ENCODE measurements at places on chromosomes 13 and 19.
A peak's percentile ranks its signal among the peaks of the same experiment; 100 is the strongest.

- no peak for DNase-seq
These were observed 722.2 kb upstream of the PCDH20 start for GRCh38 chr13:62137629-62138405.

DNA sequence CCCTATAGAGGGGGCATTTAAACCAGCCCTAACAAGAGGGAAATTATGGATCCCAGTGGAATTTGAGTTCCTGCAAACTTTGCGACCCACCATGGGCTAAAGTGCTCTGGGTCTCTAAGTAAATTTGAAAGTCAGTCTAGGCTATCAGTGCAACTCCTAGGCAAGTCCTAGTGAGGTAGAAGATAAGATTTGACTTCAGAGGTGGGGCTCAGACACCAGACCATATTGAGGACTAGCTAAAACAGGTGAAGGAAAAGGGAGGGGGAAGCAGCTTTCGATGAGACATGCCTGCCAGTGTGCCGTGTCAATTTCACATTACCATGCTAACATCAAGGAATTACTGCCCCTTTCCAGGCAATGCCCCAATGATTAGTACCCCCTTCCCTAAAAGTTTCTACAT is 38.4 kb downstream of the CD320 start:
- peak; percentile 10 for DNase-seq

GRCh38 chr13:51906581-51906980 is 44.8 kb downstream of the CCDC70 start:
- no peak for DNase-seq

DNA sequence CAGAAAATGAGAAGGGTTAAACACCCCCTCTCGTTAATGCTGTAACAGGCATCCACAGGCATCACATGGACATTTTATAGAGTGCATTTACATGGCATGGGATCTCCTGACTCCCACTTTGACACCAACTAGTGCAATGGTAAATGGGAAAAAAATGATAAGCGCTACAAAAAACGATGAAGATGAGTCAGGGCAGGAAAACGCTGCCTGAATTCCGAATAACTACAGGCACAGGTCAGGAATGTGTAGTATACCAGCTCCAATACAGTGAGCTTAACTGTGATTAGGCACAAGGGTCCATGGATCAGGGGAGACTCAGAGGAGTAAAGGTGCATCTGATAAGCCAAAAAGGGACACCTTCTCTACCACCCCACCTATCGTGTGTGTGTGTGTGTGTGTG is 223.6 kb downstream of the FOXO1 start:
- DNase-seq, result no peak

GRCh38 chr13:45779901-45780300 is 71.7 kb downstream of the SIAH3 start:
- DNase-seq, result no peak

DNA sequence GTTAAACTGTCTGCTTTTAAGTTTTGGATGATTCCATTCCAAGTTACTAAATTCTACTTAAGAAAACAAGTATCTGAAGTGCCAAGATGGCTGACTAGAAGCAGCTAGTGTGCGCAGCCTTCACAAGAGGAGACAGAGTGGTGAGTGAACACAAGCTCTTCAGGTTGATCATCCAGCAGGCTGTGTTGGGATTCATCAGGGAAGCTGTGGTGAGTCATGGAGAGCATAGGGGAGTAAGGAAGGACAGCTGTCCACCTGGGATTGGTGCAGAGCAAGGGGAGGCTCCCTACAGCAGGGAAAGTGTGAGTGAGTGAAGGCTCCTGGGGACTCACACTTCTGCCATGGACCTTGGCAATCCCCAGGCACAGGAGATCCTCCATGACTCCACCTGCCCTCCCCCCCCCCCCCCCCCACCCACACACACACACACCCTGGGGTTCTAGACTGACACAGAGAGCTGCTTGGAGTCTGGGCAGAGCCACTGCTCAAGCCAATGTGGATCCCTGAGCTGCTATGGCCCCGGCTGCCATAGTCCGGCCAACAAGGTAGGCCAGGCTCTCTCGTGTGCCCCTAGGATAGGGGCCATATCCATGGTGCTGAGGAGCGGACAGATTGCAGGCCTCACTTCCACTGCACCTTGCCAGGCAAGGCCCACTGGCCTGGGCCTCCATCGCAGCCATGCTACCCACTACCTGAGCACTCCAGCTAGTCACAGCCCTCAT is 23.5 kb downstream of the SLC25A15 start:
- DNase-seq, result no peak

DNA sequence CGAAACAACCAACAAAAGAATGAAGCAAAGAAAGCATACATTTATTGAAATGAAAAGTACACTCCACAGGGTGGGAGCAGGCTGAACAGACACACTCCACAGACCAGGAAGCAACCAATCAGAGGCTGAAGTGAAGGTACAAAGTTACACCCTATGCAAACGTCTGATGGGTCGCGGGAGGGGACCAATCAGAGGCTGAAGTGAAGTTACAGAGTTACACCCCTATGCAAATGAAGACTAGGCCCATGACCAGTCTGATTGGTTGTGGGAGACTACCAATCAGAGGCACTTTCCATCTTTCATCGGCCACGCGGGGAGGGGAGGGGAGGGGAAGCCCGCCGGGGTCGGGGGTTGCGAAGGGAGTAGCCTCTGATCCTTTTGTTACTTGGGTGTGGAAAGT is 12.4 kb upstream of the FBL start:
- no peak for DNase-seq

DNA sequence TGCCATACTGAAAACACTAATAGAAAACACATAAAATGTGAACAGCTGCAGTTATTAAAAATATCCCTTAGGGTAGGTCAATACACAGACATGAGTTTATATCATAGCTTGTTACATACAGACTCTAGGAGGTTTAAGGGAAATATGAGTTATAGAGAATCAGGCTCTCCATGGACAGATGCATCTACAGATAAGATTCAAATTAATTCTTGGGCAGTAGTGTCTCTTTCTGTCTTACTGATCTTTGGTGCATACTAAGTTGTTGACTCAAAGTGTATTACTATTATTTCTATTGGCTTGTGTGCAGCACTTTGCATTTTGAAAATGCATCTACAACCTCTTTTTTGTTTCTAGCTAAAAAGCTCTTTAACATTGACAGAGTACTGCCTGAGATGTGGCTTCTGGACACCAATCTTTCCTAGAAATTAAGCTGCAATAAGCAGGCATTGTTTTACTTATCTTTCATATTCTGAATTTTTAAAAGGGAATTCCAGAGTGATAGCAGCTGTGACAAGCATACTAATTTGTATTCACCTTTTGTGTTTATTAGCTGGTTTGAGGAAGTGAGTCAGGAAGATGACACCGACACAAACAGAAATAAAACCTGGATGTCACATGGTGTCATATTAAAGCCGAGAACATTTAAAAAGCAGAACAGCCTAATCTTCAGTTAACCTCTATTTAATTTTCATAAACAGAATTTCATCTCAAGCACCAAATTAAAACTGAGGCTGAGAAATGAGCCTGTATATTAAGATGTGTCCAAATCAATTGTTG is 399.0 kb downstream of the PCDH9 start:
- DNase-seq, result no peak

GRCh38 chr13:50668049-50668448 is 175.4 kb downstream of the DLEU7 start:
- no peak for DNase-seq

DNA sequence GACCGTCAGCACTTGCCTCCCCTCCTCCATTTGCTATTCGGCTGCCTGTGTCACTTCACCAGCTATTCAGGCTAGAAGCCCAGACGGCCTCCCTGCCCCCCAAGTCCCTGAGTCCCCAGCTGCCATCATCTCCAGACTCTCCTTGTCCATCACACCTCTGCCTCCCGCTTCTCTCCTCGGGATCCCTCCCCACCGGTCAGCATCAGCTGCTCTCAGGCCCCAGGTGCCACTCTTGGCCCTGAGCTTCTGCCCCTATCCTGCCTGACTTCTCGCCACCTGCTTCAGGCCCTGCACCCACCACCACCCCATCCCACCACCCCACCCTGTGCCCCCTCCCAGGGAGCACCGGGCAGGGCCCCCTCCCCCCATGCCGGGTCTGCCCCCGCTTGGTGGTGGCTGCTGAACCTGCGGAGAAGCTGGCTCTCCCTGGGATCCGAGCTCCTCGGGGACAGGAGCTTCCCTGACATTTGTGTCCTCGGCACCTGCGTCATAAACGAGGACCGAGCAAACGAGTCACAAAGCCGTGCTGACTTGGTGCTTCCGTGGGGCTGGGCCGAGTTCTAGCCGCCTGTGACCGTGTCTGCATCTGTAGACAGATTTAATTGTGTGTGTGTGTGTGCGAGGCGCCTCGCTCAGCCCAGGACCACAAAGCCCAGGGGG is 70.3 kb upstream of the MCF2L start:
- no peak for DNase-seq

DNA sequence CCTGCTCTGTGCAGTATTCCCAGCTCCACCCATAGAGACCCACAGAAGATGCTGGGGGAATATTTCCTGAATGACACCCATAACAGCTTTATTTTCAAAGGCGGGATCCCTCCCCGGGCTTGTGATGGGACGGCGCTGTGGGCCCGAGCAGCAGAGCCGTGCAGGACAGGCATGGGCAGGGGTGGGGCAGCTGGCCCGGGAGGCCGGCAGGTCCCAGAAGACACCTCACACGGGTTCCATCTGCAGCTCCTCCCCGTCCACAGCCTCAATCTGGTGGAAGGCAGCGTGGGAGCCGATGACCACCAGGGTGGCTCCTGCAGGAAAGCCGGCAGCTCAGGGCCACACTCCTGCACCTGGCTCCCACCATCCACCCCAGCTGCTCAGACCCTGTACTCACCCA is 2.5 kb downstream of the RABAC1 start:
- DNase-seq, result no peak

DNA sequence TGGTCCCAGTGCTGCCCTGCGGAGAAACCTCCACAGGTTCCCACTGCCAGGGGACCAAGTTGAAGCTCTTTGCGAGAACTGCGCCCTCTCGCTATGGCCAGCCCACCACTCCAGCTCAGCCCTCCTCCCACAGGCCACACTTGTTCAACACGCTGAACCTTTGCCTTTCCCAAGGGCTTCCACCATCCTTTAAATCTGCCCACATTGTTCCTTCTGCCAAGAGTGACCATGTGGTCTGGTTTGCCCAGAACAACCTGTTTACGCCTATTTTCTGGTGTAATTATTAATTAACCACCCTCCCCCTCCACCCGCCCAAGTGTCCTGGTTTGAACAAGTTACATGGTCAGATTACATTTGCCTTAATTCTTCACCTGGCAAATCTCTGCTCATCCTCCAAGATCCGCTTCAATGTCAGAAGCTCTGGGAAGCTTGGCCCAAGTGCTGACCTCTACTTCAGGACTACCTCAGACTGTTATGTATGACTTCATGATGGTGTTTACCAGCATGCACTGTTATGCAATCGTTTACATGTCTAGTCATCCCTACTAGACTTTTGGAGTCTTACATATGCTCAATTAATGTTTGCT is 12.0 kb upstream of the USP12 start:
- DNase-seq, result no peak

DNA sequence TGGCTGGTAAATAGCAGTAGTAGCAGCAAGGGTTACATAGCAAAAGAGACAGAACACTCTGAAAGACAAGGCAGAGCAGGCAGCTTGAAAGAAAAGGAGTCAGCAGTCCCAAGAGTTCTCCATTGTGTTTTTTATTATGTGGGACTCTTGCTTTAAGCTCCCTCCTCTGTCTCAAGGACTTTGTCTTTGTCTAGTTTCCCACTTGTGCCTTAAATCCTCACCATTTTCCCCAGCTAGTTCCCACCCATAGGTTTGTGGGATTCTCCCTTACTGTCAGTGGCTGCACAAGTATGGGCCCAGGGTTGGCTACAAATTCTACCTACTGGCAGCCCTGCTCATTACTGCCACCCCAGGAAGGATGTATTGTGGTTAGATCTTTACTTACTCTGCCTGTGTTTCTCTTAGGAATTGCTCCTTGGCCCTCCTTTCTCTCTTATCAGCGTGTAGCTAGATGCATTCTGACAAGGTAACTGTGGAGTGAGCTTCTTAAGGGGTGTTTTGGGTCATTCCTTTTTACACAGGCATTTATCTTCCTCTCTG is 413.4 kb upstream of the PCDH9 start:
- no peak for DNase-seq

GRCh38 chr19:11131471-11131870 is 24.1 kb downstream of the SPC24 start:
- DNase-seq, result no peak

- no peak for DNase-seq
These were observed 84.4 kb upstream of the SPATA13 start for GRCh38 chr13:24076109-24076508.

DNA sequence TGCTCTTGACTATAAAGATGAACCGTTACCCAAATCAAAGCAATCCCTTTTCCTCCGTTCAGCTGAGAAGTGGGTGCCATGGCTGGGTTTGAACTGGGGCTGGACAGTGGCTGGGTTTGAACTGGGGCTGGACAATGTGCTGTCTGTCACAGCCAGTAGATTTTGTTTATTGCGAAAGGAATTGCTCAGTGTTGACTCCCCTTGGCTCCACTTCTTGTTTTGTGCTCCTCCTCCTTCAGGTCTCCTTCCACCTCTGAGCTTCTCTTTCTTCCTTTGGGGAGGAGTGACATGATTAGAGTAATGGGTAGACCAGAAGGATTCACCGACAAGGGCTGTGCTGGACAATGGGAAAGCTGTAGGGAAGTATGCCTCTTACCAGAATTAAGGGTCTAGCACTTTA is 19.4 kb upstream of the MBNL2 start:
- no peak for DNase-seq

DNA sequence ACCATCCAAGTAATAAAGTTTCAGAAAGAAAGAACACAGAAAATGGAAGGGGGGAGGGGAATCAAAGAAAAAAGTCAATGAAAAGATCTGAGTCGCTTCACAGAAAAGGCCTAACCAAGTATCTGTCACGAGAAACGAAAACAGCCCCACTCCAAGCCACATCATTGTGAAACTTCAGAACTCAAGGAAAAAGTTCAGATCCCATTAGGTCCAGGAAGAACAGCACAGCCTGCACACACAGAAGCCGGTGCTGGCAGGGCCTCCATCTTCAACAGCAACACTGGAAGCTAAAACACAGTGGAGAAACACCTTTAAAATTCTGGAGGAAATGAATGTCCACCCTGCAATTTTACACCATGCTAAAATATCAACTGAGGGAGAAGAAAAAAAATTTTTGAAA is 8.0 kb downstream of the STK24 start:
- no peak for DNase-seq

DNA sequence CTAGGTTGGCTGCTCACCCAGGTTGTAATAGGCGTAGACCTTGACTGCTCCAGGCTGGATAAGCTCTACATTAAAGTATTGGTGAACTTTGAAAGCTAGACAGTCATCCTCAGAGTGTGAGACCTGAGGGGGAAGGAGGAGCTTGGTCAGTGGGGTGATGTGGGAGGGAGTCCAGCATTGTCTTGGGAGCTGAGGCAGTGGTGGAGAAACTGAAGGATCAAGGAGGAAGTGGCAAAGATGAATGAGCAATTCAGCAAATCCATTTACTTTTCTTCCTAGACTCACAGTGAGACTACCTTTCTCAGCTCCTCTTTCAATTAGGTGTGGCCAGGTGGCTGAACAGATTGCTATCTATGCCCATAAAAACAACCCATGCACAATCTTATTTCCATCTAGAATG is 10.2 kb upstream of the TNFSF14 start:
- no peak for DNase-seq

- no peak for DNase-seq
These were observed 92.0 kb downstream of the HS6ST3 start for GRCh38 chr13:96181911-96182310.

GRCh38 chr13:38905081-38905480 is 85.5 kb downstream of the STOML3 start:
- no peak for DNase-seq

- no peak for DNase-seq
These were observed 11.0 kb downstream of the TSHZ3 start for GRCh38 chr19:31338069-31338776.

GRCh38 chr19:51740356-51740755 is 11.3 kb downstream of the FPR1 start:
- DNase-seq, result no peak

Measured in memory B cell (primary cell).